Fibroblast of skin of scalp (primary cell): ENCODE measurements at places on chromosomes 16 and 17.

DNA sequence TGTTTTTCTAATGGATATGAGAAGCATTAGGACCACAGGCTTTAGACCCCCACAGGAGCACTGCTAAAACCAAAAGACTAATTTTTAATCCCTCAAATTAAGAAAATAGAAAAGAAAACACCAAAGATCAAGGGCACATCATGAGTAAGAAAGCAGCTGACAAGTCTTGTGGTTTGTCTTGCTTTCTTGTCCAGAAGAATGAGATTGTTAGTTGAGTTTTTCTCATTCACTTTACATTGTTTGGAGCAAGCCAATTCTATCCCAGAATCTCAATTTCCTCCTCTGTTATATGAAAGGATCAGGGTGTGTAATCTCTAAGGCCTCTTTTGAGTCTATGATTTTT is 899.0 kb downstream of the KCNJ2 start:
- no peak for DNase-seq

- DNase-seq, result no peak
These were observed 5.2 kb downstream of the TMUB2 start for GRCh38 chr17:44191941-44192496.

GRCh38 chr16:15539197-15539596 is 103.8 kb downstream of the MARF1 start:
- DNase-seq, result no peak

DNA sequence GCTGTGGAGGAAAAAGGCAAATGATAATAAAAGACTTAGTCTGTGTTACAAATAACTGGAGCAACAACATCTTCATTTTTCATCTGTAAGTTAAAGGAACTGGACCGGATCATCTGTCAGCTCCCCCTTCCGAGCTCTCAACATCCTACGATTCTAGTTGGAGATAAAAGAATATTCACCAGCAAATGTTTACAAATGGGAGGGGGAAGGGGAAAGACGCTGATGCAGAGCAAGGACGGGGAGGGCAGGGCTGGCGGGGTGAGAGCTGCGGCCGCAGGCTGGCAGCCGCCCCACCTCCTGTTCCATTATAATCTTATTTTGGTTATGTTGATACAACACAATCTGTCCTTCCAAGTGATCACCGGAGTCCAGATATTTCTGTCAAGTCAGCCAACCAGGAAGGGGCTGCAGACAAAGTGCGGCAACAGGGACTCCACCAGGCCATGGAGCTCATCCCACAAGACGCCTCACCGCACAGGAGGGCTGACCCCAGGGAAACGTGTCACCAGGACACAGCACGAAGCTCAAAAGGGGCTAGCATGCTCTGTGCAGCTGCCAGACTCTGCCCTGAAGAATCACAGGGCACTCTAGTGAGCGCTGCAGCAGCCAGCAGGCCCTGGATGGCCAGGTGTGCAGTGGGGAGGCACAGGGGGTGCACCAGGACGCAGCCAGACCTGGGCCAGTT is 19.7 kb downstream of the FBXO31 start:
- no peak for DNase-seq
